ENCODE measurements at places on chromosomes 12 and 14.

GRCh38 chr12:48008950-48009349 is 4.7 kb upstream of the COL2A1 start:
- DNase-seq: no peak

- no peak for DNase-seq
Observed at GRCh38 chr14:65425885-65426284, 13.4 kb downstream of the FUT8 start.

DNA sequence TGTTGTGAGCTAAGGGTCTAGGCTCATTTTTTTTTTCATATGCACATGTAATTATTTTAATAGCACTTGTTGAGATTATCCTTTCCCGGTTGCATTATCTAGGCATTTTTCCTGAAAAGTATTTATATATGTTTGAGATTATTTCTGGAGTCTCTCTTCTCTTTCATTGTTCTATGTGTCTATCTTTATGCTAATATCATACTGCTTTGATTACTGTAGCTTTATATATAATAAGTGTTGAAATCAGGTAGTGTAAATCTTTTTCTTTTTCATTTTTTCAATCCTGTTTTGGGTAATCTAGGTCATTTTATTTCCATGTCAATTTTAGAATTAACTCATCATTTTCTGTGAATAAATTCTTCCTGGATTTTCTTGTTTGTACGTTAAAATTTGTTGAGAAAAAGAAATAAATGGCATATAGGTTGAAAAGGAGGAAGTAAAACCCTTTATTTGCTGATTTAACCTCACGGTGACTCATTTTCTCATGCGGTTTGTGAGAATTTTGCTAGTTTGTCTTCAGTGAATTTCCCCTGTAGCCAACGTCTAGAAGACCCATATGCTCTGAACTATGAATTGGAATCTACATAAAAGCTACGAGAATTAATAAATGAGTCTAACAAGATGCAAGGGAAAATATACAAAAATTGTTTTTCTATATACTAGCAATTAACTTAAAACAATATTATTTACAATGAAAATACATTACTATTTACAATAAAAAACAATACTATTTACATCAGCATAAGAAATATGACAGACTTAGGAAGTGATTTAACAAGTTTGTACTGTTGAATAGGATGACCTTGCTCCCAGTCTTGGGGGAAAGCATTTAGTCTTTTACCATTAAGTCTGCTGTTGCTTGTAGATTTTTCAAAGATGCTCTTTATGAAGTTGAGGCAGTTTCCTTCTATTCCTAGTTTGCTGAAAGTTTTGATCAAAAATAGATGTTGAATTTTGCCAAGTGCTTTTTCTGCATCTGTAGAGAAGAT is 105.0 kb downstream of the SNAPC1 start:
- DNase-seq: no peak

- DNase-seq: no peak
Observed at GRCh38 chr12:10701843-10702242, 21.3 kb downstream of the YBX3 start.

- no peak for DNase-seq
Observed at GRCh38 chr12:31853977-31854376, 105.2 kb upstream of the RESF1 start.

DNA sequence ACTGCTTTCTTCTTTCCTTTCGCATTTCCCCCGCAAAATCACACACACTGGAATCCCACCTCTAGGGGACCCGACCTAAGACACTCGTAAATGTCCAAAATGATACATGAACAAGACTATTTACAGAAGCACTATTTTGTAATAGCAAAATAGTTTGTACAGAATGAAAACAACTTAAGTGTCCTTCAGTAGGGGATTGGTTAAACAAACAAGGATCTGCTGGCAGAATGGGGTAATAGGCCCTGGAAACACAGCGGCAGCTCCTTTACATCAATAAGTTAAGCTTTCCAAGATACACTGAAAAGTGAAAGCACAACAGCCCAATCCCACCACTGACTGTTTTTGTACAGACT is 48.8 kb downstream of the LTBP2 start:
- DNase-seq: no peak

DNA sequence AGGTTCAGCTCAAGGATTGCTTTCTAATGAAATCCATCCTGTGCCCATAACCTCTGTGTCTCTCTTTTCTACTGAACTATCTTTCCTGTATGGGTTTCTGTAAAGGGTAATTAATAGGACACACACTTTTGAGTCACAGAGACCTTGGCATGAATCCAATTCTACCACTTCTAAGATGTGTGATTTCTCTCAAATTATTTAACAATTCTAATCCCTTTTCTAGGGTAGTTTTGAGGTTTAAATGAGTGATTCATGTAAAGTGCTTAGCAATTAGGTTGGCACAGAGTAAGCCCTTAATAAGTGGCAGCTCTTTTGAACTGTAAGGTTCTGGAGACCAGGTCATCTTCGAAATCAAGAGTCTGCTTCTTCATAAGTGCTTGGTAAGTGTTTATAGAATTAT is 202.7 kb downstream of the RASSF9 start:
- DNase-seq: no peak

GRCh38 chr12:106107566-106107965 is 31.2 kb downstream of the NUAK1 start:
- DNase-seq: no peak

DNA sequence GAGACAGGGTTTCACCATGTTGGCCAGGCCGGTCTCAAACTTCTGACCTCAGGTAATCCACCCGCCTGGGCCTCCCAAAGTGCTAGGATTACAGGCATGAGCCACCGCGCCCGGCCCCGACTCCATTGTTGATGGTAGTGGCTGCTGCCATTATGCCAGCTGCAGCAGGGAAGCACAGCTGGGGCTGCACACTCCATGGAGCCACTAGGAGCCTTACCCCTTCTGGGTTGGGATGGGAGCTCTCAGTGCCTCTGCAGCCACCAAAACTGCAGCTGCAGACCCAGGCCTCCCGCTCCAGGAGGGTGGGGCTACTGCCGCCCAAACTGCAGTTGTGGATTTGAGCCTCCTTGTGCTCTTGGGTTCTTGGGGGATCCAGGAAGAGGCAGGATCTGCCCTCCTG is 25.9 kb downstream of the TCHP start:
- DNase-seq: no peak

DNA sequence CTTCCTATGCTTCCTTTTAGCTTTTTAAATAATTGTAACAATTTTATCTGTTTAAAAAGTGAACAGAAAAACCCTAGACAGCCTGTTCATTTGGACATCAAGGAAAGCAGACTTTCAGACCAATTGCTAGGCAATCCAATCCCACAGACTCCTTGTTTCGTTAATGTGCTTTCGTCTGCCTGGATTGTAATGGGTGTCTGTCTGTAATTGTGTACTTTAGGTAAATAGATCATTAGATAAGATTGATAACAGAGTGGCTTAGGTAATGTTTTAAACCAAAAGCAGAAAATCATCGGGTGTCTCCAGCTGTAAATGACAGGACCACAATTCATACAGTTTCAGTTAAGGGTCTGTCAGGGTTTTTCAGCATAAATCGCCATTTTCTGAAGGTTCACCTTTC is 19.6 kb downstream of the CCDC60 start:
- no peak for DNase-seq

DNA sequence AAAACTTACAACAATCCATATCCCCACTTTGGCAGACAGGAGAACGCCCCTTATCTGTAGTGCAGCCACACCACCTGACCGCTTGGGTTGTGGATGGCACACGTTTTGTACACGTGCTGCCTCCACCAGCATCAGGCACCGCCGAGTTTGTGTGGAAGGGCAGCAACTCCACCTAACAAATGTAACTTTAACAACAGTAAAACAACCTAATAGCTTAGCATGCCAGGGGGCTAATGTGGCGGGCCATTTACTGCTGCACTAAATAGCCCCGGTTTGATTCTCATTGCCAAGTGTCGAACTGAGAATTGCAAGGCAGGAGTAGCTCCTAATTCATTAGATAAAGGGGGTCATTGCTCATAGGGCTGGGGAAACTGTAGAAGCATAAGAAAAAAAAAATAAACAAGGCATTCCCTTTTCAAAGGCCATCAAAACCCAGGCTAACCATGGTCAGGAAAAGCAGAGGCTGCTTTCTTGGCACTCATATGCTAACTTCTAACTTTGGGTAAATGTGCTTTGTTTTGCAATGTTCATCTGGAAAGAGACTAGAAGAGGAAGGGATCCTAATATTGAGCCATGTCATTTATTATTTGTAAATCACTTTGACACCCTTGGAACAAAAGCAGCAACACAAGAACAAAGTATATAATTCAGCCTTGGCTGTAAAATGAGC is 279.7 kb upstream of the SOX5 start:
- no peak for DNase-seq

DNA sequence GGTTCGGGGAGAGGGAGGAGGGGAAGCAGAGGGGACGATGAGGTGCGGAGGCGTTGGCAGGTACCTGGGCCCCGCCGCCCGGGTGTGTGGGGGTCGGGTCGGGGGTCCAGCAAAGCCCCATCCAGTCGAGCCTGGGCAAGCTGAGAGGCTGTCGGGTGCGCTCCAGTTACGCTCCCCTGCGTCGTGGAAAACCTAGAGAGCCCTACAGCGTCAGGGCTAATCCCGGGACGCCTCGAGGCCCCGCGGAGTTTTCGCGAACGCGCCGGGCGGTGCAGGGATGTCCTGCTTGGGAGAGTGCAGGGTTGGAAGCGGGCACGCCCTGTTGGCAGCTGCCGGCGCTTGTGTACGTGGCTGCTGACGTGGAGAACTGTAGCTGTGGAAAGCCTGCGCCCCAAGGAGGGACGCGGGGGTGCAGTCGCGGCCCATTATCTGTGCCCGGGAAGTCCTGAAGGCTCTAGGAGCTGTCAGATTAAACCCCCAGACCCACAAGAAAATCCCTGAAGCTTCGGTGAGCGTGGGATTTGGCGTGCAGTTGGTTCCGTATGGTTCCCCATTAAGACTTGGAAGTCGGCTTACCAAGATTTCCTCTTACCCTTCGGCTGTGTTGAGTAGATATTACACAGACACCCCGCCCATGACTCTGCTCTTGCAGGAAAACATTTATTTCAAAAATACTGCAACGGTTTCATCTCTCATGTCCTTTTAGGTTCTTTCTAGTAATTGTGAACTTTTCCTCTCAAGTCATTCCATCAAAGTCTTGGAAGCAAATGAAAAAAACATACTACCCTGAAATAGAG is 11.3 kb upstream of the SLC38A2 start:
- peak; percentile 85 for DNase-seq

DNA sequence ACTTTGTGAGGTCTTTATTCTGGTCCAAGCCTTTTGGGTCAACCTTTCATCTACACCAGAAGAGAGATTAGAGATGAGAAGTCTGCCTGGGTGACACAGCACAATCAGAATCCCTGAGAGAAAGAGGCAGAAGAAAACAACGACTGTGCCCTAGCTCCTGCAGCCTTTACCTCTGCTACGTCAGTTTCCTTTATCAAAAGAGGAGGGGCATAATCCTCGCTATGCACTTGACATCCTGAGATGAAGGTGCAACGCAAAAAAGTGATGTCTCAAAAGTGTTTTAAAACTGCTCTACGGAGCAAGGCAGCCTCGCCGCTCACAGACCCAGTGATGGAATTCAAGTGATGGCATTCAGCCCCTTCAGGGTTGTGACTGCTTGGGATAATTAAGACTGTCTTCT is 21.7 kb downstream of the ZDHHC22 start:
- DNase-seq: no peak

GRCh38 chr12:57893431-57894353 is 47.2 kb upstream of the CTDSP2 start:
- peak; percentile 85 for DNase-seq

- DNase-seq: no peak
Observed at GRCh38 chr12:88235183-88235833, 93.2 kb downstream of the TMTC3 start.

DNA sequence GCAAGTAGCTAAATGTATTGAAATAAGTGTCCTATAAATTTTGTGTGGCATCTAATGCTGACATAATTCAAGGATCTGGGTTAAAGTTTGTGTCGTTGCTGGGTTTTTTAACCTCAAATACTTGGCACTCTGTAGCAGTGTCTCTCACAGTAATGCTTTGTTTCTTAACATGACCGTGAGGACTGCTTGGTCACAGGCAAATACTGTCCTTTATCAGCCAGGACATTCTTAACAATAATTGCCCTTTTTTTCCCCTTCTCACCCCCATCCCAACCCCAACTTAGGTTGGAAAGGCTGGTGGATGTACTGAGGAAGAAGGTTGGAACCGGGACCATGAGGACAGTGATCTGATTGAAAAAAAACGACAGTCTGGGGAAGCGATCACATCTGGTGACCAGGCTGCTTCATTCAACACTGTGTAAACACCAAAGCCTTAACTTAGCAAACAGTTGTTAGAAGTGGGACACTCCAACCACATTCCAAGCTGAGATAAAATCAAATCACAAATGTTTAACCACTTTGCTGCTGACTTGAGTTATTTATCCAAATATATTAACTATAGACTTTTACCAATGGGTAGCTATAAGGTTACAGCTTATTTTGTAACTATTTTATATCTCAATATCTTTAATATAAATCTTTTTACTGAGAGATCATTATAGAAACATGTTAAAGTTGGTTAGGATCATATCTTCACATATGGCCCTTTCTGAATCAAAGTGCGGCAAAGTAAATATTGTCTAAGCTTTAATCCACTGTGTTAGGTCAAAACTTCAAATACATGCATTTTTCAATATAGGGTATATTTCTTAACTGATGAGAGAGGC is 48.2 kb downstream of the FOXA1 start:
- no peak for DNase-seq

DNA sequence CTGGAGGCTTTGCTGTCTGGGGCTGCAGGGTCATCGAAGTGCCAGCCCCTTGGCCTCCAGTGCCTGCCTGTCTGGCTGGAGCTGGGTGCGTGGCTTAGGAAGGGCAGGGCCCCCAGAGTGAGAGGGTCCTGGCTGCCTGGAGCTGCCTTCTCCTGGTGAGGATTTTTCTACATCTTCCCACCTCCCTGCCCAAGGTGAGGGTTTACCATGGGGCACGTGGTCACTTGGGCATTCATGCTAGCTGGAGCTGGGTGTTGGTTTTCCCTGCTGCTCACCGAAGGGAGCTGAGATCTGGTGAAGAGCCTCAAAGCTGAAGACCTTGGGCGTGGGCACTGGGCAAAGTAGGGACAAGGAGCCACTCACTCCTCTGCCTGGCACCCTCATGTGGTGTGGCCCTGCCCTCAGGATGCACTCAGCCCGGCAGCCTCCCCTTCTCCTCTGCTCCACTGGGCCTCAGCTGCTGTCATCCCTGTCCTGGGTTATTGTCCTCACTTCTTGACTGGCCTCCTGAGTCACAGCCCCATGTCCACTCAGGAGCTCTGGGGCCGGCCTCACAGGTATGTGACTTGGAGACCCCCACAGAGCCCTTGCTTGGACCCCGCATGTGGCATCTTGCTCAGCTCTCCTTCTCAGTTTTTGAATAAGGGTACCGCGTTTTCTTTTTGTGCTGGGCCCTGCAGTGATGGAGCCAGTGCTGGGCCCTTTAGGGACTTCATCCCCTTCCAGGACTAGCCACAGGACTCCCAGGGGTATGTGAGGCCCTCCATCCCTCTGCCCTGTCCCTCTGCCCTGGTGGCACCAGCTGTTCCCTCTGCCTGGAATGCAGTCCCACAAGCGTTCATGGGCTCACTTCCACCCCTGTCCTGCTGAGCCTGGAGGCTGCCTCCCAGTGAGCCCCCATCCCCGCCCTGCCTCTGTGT is 1.6 kb downstream of the CEP170B start:
- no peak for DNase-seq

- DNase-seq: no peak
Observed at GRCh38 chr14:32731249-32731648, 207.4 kb upstream of the NPAS3 start.

Data from cerebellum (tissue), 4 donors.